Natural killer cell (primary cell): ENCODE measurements at places on chromosomes 5 and 9. TPM values are rescaled to one million over a fixed set of nuclear protein-coding genes. Genes with fewer than 3 reads are reported as not detected.

GRCh38 chr5:62084391-62084790 lies 221.6 kb upstream of the KIF2A start:
- no peak for DNase-seq
- H3K36me3 ChIP-seq, result no peaks in the 10 kb centered on the region
- no peak overlapping the region for H3K4me3 ChIP-seq

- no peaks in the 10 kb centered on the region for H3K36me3 ChIP-seq
- DNase-seq, result no peak
- H3K27me3 ChIP-seq, result no peaks in the 10 kb centered on the region
- no peak overlapping the region for H3K27ac ChIP-seq
- no peak overlapping the region for H3K4me3 ChIP-seq
- H3K4me1 ChIP-seq, result no peaks in the 10 kb centered on the region
Measured at GRCh38 chr9:69273161-69273560, 51.9 kb upstream of the ENTREP1 start.

DNA sequence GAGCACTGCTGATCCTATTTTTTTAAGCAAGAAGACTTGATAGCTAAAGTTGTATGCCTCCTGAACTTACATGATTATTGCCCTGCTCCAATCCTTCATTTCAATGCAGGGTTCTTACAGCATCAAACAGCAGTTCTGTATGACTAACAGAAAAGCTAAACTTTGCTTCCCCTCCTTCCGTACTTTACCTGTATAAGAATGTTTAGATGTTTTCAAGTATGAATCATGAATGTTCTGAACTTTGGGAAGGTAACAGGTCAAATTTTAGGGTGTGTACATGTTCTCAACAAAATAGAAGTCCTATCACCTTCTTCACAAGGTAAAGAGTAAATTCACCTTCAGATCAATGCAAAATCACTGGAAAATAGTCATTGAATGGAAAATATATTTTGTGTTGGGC lies 972.6 kb upstream of the SEMA6A start:
- H3K27ac ChIP-seq, result no peak overlapping the region
- no peak overlapping the region for H3K4me3 ChIP-seq
- H3K36me3 ChIP-seq, result no peaks in the 10 kb centered on the region
- no peaks in the 10 kb centered on the region for H3K4me1 ChIP-seq
- no peak for DNase-seq
- no peaks in the 10 kb centered on the region for H3K27me3 ChIP-seq

TERT gene
- total RNA-seq, result not detected

LECT2 gene
- total RNA-seq, result not detected

GRCh38 chr5:120446901-120447300 lies 17.2 kb upstream of the PRR16 start:
- H3K36me3 ChIP-seq, result no peaks in the 10 kb centered on the region
- DNase-seq, result no peak
- H3K27me3 ChIP-seq, result no peaks in the 10 kb centered on the region
- no peak overlapping the region for H3K27ac ChIP-seq
- H3K4me3 ChIP-seq, result no peak overlapping the region

GBGT1 gene
- total RNA-seq, result 1.7 TPM

DNA sequence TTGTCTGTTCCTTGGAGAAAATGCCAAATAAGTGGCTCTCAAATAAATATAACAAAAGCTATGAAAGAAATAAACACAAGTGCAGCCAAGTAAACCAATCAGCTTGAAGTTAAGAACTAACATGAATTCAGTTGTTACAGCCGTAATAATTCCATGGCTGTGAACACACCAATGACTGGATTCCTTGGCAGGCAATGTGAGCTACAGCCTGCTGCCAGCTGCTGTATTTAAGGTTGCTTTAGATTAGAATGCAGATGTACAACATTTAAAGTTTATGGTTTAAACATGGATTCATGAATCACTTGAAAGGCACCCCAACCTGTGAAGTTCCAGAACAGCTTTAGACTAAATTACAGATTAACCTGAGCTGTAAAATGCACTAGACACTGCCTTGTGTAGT lies 626.4 kb upstream of the SEMA6A start:
- no peaks in the 10 kb centered on the region for H3K4me1 ChIP-seq
- H3K27me3 ChIP-seq, result no peaks in the 10 kb centered on the region
- no peak for DNase-seq
- H3K36me3 ChIP-seq, result no peaks in the 10 kb centered on the region
- H3K27ac ChIP-seq, result no peak overlapping the region

GRCh38 chr5:32769711-32770110 lies 58.6 kb downstream of the NPR3 start:
- H3K27ac ChIP-seq, result no peak overlapping the region
- no peak overlapping the region for H3K4me3 ChIP-seq
- no peaks in the 10 kb centered on the region for H3K27me3 ChIP-seq
- H3K4me1 ChIP-seq, result peaks cover 5% of the 10 kb centered on the region
- no peaks in the 10 kb centered on the region for H3K36me3 ChIP-seq

GABRP gene
- total RNA-seq, result not detected
